ENCODE measurements at places on chromosomes 12 and 14. TPM values are rescaled to one million over a fixed set of nuclear protein-coding genes. Genes with fewer than 3 reads are reported as not detected.
A peak's percentile ranks its signal among the peaks of the same experiment; 100 is the strongest.

DNA sequence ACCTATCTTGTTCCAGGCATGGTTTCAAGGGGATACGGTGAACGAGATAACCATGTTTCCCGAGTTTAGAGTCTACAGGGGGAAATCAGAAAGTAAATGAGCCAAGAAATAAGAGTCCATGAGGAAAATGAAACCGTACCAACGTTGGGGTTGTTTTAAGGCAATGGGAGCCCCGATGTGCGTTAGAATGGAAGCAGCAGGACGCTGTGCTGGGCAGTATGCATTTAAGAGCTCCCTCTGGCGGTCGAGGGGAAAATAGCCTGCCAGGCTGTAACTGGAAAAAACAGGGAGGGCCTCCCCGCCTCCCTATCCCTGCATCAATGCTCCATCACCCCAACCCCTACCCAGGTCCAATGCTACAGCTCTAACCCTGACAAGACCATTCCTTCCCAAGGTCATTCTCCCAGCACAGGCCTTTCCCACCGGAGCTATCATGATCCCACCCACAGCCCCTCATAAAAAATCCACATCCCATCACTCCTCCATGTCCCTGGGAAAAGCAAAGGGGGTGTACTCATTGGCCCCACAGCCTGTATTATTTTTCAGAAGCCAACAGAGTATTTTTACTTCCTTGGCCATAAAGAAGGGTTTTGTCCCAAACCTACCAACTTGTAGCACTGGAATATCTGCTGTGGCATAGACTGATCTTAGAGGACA is 226.3 kb upstream of the NOS1 start:
- peak; percentile 60 for DNase-seq

NANOG gene
- polyA plus RNA-seq: not detected

- DNase-seq: no peak
Observed at GRCh38 chr12:69475237-69475975, 5.2 kb downstream of the FRS2 start.

SLC16A7 gene
- polyA plus RNA-seq: 0.14 TPM

SLCO1C1 gene
- polyA plus RNA-seq: not detected

TDRD9 gene
- polyA plus RNA-seq: not detected

DNA sequence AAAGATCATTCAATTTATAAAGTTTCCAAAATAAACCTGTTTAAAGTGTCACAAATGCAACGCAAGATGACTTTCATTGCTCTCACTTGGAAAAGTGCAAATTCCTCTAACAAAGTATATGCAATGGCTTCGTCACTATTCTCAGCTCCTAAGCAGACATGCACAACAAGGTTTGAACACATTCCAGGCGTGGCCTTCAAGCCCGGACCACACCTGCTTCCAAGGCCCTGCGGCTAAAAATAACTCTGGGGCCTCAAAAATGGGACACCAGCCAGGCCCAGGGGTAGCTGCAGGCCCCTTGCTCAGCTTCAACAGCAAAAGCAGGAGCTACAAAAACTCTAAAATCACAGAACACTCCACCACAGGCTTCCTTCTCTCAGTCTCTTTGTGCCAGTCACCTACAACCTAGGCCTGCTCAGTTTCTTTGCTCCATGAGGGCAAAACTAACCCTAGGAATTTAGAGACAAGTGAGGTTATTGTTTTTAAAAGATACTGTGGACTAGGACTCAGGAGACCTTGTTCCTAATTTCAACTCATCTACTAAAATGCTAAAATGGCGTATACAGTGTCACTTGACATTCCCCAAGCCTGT is 29.3 kb downstream of the DUSP16 start:
- DNase-seq: no peak

DNA sequence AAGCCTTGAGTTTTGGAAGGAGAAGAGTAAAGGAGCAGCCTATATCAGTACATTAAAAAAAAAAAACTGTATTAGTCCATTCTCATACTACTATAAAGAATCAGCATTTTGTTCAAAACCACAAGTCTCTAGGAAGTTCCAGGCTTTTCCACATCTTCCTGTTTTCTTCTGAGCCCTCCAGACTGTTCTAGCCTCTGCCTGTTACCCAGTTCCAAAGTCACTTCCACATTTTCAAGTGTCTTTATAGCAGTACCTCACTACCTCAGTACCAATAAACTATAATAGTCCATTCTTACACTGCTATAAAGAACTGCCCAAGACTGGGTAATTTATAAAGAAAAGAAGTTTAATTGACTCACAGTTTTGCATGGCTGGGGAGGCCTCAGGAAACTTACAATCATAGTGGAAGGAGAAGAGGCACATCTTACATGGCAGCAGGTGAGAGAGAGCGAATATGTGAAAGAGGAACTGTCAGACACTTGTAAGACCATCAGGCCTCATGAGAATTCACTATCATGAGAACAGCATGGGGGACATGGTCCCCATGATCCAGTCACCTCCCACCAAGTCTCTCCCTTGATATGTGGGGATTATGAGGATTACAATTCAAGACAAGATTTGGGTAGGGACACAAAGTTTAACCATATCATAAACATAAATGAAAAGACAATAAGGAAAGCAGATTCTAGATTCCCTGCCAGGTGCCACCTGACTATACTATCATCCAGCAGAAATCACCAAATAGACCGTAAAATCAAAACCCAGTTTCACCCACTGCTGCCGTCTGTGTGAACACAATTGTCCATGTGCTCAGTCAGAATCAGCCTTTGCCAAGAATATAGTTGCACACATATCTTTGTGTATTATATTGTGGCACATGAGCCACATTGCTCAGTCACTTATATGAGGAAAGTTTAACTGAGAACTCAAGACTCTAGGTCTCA is 27.8 kb downstream of the TOGARAM1 start:
- DNase-seq: no peak

GLT1D1 gene
- not detected for polyA plus RNA-seq

DNA sequence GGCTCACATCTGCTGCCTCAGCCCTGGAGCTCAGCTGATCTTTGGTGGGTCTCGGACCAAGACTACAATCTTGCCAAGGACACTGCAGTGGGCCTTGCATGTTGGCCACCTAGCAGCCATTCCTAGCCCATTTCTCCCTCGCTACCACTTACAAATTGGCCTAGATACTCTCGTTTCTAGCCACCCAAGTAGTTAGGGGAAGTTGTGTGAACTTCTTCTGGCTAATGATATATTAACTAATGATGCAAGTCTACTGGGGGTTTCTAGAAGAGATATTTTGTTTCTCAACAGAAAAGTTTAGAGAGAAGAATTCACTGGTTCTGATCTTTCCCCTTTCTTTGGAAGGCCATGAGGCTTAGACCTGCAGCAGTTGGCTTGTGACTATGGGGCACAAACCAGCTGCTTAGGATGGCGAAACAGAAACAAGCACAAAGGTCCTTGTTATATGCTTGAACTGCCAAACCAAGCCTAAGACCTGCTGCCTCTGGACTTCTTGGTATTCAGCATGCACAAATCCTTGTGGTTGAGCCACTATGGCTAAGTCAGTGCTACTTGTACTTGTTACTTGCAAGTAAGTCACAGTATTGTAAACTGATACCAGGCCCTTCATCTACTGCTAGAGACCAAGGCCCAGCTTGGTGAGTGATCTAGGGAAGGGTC is 30.5 kb upstream of the GPATCH2L start:
- no peak for DNase-seq

DNA sequence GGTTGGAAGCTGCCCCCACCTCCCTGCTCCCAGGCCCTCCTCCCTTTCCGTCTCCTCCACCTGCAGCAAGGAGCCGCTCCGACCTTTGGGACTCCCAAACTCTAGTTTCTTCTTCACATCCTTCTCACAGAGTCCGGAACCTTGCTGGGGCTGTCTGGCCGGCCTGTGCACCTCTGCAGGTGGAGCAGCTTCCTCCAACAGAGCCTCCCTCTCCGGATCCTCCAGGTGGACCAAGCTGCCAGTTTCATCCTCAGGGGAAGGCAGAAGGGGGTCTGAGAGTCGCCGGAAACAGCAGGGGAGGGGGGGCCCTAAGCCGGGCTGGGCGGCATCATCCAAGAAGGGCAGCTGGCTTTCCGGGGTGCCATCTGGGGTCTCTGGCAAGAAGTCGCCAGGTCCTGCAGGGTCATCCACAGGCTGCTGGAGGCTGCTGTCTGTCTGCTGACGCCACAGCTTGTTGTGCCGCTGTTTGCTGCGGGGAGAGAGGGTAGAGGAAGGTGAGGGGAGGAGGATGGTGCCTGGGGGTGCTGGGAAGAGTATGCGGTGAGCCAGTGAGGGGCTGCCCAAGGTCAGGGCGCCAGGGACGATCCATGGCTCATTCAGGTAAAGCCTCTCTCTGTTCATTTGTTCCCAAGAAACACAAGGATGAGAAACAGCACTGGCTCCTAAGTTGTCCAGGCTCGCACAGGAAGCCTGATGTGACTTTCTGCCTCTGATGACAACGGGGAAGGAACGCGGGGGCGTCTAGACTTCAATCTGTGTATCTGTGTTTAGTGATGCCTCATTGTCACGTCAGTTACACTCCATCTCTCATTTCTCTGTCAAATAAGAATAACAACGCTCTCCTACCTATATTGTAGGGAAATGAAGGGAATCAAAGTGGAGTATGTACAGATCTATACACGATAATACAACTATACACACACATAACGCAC is 61.3 kb upstream of the CORO1C start:
- no peak for DNase-seq

GRCh38 chr12:27279826-27280225 is 35.7 kb downstream of the STK38L start:
- DNase-seq: no peak

DNA sequence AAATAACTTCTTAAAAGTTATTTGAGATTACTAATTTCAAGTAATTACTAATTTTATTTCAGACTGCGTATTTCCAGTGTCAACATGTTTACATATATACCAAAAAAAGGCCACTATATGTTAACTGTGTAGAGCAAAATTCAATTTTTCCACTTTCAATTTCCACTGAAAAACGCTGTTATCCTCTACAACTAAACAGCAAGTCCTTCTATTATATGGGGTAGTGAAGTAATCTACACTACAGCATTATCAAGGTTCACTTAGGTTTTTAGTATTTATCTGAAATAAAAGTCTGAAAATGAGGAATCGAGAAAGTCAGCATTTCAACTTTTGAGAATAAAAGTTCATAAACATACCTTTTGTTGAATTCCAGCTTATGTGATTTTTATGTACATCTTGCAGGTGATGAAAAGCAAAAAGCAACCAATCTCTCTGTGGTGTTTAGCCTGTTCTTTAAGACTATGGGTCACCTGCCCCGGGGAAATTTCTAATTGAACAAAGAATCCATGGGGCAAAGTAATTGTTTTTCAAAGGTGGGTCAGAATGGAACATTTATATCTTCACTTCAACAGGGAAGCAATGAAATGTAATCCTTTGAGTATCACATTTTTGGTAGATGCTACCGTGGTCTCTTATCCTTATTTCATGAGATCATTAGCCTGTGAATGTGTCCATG is 3.3 kb downstream of the BTG1 start:
- no peak for DNase-seq

LBHD2 gene
- polyA plus RNA-seq: not detected

- no peak for DNase-seq
Observed at GRCh38 chr14:73216030-73216429, 21.3 kb upstream of the PAPLN start.

DNA sequence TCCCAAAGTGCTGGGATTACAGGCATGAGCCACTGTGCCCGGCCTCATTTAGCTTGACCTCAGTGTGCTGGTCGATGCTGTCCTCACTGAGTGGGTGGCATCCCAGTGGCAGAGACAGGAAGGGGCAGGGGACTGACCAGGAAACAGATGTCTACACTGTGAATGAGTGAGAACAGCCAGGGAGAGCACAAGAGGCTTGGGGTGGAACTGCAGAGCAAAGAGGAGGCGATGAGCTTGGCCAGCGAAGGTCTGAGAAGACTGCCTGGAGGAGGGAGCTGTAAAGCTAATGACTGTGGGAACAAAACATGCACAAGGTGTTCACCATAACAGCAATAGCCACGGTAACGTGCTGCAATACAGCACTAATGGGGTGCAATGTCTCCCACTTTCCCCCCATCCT is 57.2 kb upstream of the BEGAIN start:
- DNase-seq: no peak

GRCh38 chr14:100777366-100777817 is 48.5 kb upstream of the MEG3 start:
- no peak for DNase-seq

LMNTD1 gene
- not detected for polyA plus RNA-seq

ITGB7 gene
- 0.64 TPM for polyA plus RNA-seq

- DNase-seq: no peak
Observed at GRCh38 chr14:73753124-73753886, 39.1 kb upstream of the PNMA1 start.

- no peak for DNase-seq
Observed at GRCh38 chr12:98123021-98123461, 392.3 kb upstream of the TMPO start.

ALDH1L2 gene
- polyA plus RNA-seq: 2.4 TPM

HAL gene
- polyA plus RNA-seq: 0.33 TPM

ZNF891 gene
- 0.64 TPM for polyA plus RNA-seq

AICDA gene
- 0.05 TPM for polyA plus RNA-seq

DNA sequence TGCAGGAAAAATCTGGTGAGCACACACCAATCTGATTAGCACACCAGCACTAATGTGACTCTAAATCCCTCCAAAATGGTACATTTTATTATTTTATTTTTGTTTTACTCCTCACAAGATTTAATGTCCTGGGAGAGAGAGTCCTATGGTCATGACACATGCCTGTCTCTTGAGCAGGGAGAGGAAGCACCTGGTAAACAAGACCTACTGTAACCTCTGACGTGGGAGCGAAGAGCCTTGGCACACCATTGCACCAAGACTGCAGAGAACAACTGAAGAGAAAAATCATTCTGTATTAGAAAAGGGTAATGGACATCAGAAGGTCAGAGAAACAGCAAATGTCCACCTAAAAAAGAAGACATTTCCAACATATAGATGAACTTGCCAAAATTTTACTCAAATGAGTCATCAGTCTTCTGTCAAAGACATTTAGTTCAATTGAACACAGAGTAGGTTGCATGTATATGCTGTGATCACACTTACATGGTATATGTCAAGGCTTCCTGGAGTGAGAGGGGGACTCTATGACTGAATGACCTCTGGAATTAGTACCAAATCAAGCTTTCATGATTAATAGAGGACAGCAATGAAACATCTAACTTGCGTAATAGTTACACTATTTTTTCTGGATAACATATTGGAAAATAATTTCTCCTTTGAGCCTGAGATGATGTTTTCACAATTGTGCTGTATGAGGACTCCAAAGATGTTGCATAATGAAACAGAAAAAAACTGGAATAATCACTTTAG is 186.9 kb upstream of the FLRT2 start:
- DNase-seq: no peak

ANO4 gene
- polyA plus RNA-seq: 0.03 TPM

- DNase-seq: no peak
Observed at GRCh38 chr12:40820794-40821484, 128.7 kb downstream of the CNTN1 start.

GRCh38 chr12:30437616-30438015 is 258.1 kb downstream of the IPO8 start:
- DNase-seq: no peak

GRCh38 chr12:1318327-1319031 is 275.9 kb downstream of the FBXL14 start:
- no peak for DNase-seq

GRCh38 chr12:15171012-15171655 is 50.1 kb downstream of the RERG start:
- DNase-seq: peak; percentile 13

DNA sequence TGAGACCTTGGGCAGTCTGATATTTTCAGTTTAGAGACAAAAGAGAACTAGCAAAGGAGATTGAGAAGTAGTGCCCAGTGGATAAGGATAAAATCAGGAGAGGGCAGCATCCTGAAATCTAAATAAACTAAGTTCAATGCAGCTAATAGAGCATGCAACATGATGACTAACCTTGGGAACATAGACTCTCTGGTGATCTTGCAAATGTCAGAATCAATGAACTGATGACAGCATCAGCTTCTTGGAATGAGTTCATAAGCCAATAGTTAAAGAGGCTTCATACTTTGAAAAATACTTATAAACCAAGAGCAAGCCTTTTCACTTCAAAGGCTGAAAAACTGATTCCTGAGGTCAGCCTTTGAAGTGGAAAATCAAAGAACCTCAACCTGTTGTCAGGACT is 8.2 kb downstream of the TAS2R19 start:
- DNase-seq: no peak

All from A549 (cell line).